Thymus (tissue), 14 donors: ENCODE measurements at places on chromosomes 11 and 22. TPM values are rescaled to one million over a fixed set of nuclear protein-coding genes. Genes with fewer than 3 reads are reported as not detected.
A peak's percentile ranks its signal among the peaks of the same experiment; 100 is the strongest.

GRCh38 chr11:128725630-128726319 is 31.9 kb downstream of the FLI1 start:
- DNase-seq: peak; percentile 89

GRCh38 chr11:124762105-124762623 is at the start of gene ESAM:
ESAM (minus strand) TSS chr11:124762290; CDS start chr11:124762154, 136 bp downstream.
- peak; percentile 46 for DNase-seq

GRCh38 chr22:38006906-38007305 is 22.6 kb upstream of the SOX10 start:
- DNase-seq: no peak

NLRP10 gene
- polyA plus RNA-seq: 0.21 TPM

RAB36 gene
- 0.46 TPM for polyA plus RNA-seq

DCPS gene
- 17.2 TPM for polyA plus RNA-seq

GRCh38 chr11:125245299-125245698 is 80.7 kb downstream of the PKNOX2 start:
- DNase-seq: no peak

DNA sequence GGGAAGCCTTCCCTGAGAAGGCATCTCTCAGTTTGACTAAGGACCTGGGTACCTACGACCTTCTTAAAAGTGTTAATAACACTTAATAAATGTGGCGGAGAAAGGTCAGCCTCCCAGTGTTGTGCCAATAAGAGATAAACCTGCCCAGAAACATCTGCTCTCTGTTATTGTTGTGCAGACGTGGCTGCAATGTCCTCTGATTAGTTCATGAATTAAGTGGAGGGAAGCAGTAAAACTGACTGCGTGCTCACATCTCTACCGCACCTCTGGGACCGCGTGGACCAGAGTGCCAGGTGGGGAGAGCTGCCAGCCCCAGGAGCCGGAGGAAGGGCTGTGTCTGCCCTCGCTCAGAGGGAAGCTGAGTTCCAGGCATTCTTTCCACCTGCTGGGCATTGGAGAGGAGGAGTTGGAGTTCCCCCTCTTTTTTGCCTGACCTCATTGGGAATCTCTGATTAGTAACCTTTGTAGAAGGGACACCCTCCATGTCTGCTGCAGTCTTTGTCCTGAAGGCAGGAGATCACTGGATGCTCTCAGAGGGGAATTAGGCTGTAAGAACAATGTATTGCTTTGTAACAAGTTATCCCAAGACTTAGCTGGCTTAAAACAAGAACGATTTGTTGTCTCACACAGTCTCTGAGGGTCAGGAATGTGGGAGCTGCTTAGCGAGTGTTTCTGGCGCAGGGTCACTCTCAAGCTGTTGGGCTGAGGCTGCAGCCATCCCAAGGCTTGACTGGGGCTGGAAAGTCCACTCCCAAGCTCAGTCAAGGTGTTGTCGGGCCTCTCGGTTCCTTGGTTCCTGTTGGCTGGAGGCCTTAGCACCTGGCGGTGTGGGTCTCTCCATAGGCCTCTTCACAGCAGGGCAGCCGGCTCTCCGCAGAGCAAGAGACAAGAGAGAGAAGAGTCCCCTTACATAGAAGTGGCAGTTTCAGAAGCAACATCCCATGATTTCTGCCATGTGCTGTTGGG is 247.6 kb upstream of the TBCEL start:
- no peak for DNase-seq
